ENCODE measurements at places on chromosomes 2 and 18.

DNA sequence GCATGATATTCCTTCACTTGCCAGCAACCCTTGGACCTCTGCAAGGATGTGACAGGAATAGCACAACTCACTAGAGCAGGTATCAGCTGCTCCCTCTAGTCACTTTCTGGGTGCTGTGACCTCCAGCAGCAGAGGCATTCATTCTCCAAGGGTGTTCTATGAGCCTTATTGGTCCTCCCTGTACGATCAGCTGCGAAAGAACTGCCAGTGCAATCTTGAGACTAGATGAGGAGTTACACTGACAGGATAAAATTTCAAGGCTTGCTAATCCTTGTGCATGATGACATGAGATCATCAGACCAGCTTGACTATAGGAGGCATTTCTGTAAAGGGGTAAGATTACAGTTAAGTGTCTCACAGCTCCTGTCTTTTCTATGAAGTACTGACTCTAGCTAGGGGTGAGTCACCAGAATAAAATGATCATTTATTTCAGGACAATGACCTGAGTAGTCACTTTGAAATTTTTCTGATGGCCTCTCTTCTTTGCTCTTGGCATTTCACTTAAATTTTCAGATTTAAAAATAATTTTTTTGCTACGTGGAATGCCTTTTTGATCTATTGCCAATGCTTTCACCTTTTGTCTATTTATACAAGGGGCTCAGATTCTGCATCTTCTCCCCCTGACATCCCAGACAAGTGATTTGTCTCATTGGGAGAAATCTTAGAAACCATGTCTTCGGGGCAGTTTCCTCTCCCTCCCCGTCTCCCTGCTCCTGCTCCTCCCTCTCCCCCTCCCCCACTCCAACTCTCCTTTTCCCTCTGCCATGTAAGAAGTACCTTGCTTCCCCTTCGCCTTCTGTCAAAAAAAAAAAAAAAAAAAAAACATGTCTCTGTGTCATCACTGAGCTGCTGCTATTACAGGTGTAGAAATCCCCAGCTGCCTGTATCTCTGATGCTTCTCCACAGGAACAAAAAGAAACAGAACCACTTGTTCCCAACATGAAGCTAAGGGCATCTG, 49.2 kb upstream of the FRZB start:
- DNase-seq, result peak; percentile 81

DNA sequence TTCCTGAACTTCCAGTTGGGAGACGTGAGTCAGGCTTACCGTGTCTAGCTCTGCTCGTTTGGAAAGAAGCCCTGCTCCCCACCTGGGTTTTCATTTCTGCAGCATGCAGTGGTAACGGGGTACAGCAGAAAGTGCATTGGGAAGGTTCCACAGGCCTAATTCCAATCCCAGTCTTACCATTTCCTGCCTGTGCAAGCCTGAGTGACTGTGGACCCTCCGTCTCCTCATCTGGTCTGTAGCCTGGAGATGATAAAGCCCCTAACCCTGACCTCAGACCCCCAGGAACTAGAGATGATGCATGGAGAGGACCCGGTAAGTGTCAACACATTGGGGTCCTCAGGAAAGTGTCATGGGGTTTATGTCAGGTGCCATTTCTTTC, 5.8 kb upstream of the PSD4 start:
- DNase-seq, result no peak

GRCh38 chr2:75381032-75381431, 179.7 kb downstream of the EVA1A start:
- DNase-seq, result no peak

DNA sequence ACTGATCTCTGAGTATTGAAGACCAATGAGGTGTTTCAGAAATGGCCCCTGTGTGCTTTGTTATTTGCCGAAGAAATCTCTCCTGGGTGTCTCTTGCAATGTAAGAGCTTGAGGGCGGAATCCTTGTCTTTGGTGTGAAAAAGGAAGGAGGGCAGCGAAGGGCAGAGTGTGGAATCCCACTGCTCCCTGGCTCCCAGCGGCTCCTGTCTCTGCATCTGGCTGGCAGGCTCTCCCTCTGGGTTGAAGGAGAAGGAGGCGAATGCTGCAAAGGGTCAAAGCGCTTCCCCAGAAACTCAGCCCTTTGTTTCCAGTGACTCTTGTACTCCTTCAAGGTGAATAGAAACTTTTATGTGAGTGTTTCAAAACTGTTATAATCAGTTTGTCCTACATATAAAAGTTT, 457.5 kb downstream of the CNTNAP5 start:
- DNase-seq, result no peak

GRCh38 chr2:100267751-100268150, 54.5 kb downstream of the LONRF2 start:
- DNase-seq, result no peak

All from NCI-H2171 treated with DMSO at 0.1 percent for 48 hours (cell line).